ENCODE measurements at places on chromosomes 3 and 15. TPM values are rescaled to one million over a fixed set of nuclear protein-coding genes. Genes with fewer than 3 reads are reported as not detected.

- no peak for DNase-seq
Observed at GRCh38 chr15:51274956-51275355, 63.4 kb downstream of the CYP19A1 start.

GRCh38 chr3:48952510-48953118 is 34.0 kb downstream of the ARIH2 start:
- no peak for DNase-seq

DNA sequence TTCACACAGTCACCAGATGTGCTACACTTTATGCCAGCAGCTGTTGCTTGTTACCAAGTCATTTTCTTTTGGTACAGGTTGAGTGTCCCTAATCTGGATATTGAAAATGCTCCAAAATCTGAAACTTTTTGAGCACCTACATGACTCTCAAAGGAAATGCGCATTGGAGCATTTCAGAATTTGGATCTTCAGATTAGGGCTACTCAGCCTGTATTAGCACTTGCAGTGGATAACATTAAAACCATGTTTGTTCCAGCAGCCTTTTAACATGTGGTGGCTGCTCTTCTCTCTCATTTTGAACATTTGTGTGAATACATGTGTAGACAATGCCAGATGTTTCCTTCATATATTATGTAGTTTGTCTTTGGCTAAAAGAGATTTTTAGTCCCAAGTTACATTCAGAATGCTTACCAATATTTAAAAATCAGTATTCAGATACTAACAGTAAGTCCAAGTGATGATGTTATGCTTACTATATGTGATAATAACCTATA is 230.9 kb upstream of the UBE2E1 start:
- no peak for DNase-seq

DNA sequence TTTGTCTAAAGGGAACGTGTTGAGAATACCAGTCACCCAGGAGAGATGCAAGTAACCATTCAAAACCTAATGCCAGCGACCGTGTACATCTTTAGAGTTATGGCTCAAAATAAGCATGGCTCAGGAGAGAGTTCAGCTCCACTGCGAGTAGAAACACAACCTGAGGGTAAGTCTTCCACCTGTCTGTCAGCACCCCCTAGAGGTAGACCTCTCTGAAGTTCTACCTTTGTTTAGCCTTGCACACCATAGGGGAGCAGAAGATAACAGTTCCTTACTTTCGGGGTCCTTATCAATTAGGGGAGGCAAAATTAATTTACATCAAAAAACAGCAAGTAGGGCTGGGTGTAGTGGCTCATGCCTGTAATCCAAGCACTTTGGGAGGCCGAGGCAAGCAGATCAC is 124.4 kb downstream of the HCN4 start:
- no peak for DNase-seq

DNA sequence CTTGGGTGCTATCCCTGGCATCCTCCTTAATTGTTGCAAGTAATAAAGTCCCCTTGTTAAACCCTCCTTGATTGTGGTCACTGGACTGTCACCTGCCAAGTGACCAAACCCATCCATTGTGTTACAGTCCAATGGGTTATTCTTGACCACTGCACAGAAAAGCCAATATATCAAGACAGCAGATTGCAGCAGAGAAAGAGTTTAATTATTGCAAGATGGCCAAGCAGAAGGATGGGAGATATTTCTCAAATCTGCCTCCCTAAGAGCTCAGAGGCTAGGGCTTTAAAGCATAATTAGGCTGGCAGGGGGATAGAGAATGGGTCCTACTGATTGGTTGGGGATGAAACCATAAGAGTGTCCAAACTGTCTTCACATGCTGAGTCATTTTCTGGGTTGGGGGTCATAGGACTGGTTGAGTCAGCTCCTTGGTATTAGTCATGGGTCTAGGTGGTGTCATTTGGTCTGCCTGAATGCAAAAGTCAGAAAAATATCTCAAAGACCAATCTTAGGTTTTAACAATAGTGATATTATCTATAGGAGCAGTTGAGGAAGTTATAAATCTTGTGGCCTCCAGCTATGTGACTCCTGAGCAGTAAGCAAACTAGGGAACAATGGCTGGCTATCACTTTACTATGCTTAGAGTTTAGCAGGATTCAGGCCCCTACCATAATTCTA is 19.1 kb upstream of the XYLB start:
- DNase-seq = no peak

Gene PLA2G4F
- total RNA-seq = not detected

Gene ZNF774
- total RNA-seq = 6.2 TPM

Gene CRABP1
- 803 TPM for total RNA-seq

Gene EBLN2
- total RNA-seq = 7.8 TPM

Data from neural crest cell (in vitro differentiated cells).